Fibroblast of lung (primary cell): ENCODE measurements at places on chromosomes 11 and 22. TPM values are rescaled to one million over a fixed set of nuclear protein-coding genes. Genes with fewer than 3 reads are reported as not detected.

Gene PHF5A
- total RNA-seq, result 63.3 and 64.2 TPM in 2 replicates

Gene CENPM
- total RNA-seq, result 0.77 and 11.6 TPM in 2 replicates

- no peaks in the 10 kb centered on the region for H3K27me3 ChIP-seq
- no peak overlapping the region for H3K4me3 ChIP-seq
- H3K4me1 ChIP-seq, result no peaks in the 10 kb centered on the region
- no peak overlapping the region for H3K27ac ChIP-seq
Measured at GRCh38 chr22:34475886-34476285, 555.6 kb upstream of the LARGE1 start.

Gene C1QTNF4
- total RNA-seq, result under 0.01 TPM in 2 replicates

DNA sequence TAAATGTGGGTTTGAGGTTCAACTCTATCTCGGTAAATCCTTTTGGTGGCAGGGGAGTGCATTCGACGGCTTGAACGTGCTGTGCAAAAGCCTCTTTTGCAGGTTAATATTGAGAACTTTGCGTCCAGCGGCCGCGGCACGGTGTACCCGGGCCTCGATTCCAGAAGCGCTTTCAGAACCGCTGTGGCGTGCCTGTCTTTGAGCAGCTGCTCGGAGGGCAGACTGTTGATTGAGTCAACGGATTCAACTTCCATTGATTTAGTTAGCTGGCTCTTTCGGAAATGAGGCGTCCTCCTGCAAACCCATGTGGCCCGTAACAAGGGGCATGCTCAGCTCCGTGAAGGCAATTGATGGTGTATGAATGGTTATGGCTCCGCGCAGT lies 1247.8 kb downstream of the BRD1 start:
- H3K27ac ChIP-seq, result no peak overlapping the region
- no peak overlapping the region for H3K4me3 ChIP-seq
- no peaks in the 10 kb centered on the region for H3K27me3 ChIP-seq
- H3K4me1 ChIP-seq, result no peaks in the 10 kb centered on the region
- no peaks in the 10 kb centered on the region for H3K36me3 ChIP-seq

Gene MS4A3
- not detected in 2 replicates for total RNA-seq

Gene FGF19
- total RNA-seq, result not detected in 2 replicates

DNA sequence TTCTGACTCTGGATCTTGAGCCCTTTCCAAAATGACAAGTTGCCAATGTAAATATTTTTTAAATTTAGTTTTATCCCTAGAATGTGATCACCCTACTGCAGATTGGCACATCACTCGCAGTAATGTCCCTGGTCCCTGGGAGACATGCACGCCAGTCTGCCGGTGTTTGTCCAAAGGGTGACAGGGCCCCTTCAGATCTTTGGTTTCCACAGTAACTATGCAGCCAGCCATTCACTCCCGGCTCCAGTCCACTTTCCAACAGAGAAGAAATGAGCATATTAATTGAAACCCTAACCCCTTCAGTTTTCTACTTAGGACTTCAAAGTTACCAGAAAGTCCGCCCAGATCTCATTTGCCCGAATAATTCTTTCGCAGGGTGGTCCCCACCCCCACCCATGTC lies 25.8 kb upstream of the RASSF10 start:
- no peak overlapping the region for H3K4me3 ChIP-seq
- H3K4me1 ChIP-seq, result no peaks in the 10 kb centered on the region
- DNase-seq, result no peak
- peaks cover 30% of the 10 kb centered on the region for H3K27me3 ChIP-seq
- no peak overlapping the region for H3K27ac ChIP-seq

Gene OR51B5
- 0.17 and 0.26 TPM in 2 replicates for total RNA-seq

DNA sequence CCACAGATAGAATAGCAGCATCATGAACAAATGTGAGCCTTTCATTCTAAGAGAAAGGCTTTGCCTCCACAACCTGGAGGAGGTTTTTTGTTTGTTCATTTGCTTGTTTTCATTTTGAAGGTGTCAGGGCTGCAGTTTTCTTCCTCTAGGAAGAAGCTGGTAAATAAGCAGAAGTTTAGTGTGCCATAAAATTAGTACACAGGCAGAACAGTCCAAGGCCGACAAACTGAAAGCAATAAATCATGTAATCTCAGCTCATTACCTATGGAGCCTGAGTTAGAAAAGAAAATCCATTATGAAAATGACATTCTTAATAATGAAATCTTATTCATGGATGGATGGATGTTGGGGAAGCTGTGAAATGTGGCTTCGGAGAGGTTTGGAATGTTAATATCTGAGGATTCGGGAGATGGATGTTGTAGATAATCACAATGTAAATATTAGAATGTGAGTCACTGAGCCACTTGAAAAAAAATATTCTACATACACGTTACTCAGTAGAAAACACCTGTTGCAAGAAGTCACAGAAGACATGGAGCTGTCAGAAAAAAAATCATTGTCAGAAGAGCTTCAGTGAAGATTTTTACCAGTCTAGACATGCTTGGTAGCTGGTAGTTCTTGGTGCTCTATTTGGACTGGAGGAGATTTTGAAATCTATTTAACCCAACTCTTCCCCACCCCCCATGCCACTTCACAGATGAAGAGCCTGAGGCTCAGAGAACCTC lies 15.0 kb upstream of the ZDHHC13 start:
- H3K4me1 ChIP-seq, result no peaks in the 10 kb centered on the region
- H3K4me3 ChIP-seq, result no peak overlapping the region
- peaks cover 16% of the 10 kb centered on the region for H3K27me3 ChIP-seq

DNA sequence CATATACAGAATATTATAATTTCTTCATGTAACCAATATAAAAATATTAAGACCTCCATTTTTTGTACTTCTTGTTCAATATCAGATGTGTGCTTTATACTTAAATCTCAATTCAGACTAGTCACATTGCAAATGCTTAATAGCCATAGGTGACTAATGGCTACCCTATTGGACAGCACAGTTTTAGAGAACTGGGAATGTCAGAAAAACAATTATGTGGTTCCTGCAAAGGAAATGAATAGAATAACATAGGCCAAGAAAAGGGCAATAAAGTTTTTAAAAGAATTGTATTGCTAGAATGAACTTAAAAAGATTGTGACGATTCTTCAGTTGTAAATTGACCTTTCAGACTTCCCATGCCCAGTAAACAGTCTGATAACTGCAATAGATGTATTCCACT lies 843.0 kb downstream of the METTL15 start:
- H3K27me3 ChIP-seq, result no peaks in the 10 kb centered on the region
- H3K36me3 ChIP-seq, result no peaks in the 10 kb centered on the region
- no peaks in the 10 kb centered on the region for H3K4me1 ChIP-seq
- H3K27ac ChIP-seq, result no peak overlapping the region

Gene PPFIA1
- total RNA-seq, result 38.8 and 43.1 TPM in 2 replicates

Gene FBLN1
- 209 and 270 TPM in 2 replicates for total RNA-seq
